T-helper 1 cell (primary cell): ENCODE measurements at places on chromosomes 13 and 19.

GRCh38 chr13:56332671-56333070 lies 808.0 kb upstream of the PRR20A start:
- DNase-seq, result no peak

DNA sequence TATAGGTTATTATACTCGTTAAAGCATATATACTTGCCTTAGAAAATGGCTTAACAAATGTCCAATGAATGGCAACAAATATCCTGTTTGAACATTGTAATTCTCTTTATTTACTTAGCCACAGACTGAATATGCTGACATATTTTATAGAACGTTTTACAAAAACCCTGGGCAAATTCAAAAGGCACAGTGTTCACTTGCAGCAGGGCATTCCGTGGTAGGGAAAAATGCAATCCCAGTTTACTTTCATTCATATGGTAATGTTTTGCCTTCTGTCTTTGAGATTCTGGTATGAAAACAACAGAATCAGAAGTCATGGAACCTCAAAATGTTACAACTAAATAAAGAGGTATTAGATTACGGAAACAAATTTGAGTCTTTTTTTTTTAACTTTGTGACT lies 56.2 kb upstream of the MYCBP2 start:
- DNase-seq, result no peak

- DNase-seq, result peak; percentile 92
These were observed at the start of gene VAV1 for GRCh38 chr19:6772028-6772865. VAV1 (plus strand) TSS chr19:6772708; CDS start chr19:6772808, 100 bp downstream.

- DNase-seq, result no peak
These were observed 104.0 kb downstream of the COL4A2 start for GRCh38 chr13:110410936-110411687.

DNA sequence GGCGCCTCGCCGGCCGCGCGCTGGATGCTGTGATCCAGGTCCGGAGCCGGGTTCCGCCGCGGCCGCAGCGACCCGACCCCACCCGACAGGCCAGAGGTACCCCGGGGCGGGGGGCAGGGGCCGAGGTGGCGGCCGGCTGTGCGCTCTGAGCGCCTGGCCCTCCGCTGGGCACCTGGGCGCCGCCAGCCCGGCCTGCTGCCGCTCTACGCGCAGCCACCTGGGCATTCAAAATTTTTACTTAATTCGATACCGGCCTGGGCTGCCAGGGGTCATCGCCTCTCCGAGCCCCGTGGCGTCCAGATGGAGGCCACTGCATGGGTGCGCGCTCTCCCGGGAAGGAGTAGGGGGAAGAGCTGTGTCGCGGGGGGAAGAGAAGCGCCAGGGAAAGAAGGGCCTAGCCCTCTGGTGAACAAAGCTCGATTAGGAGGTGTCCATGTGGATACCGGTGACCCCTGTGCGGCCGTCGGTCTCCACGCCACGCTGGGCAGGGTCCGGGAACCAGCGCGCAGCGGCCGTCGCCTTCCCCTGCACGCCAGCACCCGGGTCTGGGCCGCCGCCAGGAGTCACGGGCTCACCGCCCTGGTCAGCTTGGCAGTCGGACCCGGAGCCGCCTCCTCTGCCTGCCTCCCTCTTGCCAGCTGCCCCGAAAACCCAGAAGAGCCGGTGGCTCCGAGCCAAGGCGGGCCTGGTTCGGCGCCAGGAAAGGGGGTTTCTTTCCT lies 666 bp downstream of the BIVM start:
- no peak for DNase-seq

- DNase-seq, result no peak
These were observed 130.1 kb downstream of the PTPRS start for GRCh38 chr19:5210556-5210955.

DNA sequence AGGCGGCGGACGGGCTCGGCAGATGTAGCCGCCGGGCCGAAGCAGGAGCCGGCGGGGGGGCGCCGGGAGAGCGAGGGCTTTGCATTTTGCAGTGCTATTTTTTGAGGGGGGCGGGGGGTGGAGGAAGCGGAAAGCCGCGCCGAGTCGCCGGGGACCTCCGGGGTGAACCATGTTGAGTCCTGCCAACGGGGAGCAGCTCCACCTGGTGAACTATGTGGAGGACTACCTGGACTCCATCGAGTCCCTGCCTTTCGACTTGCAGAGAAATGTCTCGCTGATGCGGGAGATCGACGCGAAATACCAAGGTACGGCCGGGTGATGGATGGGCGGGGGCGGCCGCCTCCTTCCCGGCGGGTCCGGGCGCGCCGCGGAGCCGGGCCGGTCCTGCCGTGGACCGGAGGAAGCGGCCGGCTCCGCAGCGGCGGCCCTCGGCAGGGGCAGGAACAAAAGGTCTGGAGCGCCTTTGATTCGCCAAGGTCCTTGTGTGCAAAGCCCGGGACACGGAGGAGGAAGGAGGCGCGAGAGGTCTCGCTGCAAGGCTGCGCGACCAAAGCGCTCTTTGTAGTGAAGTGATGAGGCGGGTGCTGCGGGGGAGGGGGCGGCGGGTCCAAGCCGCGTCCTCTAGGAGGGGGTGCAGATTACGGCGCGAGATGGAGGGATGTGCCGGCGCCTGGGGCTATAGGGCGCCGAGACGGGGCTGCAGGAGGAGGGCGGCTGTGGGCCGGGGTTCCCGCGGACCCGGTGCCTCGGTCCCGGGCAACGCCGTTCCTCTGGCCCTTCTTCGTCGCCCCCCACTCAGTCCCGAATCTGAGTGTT lies 689 bp downstream of the ING1 start:
- DNase-seq, result peak; percentile 75

DNA sequence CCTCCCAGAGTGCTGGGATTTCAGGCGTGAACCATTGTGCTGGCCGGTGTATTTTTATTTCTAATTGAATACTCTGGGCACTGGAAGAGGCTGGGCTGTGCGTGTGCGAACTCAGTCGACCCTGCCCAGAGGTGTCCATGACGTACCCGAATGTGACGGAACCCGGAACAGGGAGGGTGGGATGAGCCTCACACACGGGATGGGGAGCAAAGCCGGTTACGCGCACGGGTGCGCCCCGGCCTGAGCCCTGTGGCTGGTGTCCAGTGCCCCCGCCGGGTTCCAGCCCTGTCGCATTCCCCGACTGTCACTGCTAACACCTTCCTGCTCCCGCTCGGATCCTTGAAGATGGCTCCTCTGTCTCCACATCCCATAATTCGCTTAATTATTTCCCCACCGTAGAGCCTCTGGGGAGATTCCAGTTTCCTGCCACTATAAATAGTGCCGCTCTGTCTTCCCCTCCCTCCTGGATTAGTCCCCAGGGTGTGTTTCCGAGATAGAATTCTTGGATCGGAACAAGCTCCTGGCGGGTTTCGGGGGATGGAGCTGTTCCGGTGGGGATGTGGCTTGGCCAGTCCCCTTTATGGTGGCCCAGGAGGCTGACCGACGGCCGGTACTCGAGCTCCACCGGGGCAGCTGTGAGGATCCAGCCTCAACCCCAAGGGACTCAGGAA lies 22.0 kb downstream of the SBNO2 start:
- no peak for DNase-seq

DNA sequence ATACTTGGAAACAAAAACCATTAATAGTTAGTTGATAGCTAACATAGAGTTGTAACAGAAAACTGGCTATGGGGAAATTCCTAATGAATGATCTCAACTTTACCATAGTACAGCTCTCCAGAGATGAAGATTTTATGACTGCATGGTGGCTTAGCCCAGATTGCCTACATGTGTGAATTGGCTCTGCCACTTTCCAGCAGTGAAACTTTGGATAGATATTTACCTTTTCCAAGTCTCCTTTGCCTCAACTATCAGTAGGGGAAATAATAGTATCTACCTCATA lies 161.1 kb downstream of the LACC1 start:
- DNase-seq, result no peak

GRCh38 chr13:60441761-60442160 lies 44.7 kb downstream of the TDRD3 start:
- DNase-seq, result no peak

DNA sequence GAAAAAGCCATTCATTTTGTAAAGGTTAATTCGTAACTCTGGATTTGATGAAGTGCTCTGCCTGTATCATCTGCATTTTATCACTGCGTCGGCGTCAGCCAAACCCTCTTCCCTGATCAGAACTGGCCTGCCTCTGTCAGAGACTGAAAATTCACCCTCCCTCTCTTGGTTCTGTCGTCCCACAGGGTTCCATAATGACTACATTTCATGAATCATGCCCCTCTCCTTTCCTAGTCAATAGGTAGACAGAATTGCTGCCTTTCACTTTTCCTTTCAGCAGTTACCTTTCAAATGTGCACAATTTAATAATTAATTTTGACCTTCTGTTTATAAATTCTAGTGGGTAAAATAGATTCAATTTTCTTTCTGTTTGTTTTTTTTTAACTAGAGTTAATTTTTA lies 423.4 kb downstream of the RFC3 start:
- no peak for DNase-seq

GRCh38 chr13:102872131-102872530 lies 26.3 kb downstream of the ERCC5 start:
- no peak for DNase-seq

DNA sequence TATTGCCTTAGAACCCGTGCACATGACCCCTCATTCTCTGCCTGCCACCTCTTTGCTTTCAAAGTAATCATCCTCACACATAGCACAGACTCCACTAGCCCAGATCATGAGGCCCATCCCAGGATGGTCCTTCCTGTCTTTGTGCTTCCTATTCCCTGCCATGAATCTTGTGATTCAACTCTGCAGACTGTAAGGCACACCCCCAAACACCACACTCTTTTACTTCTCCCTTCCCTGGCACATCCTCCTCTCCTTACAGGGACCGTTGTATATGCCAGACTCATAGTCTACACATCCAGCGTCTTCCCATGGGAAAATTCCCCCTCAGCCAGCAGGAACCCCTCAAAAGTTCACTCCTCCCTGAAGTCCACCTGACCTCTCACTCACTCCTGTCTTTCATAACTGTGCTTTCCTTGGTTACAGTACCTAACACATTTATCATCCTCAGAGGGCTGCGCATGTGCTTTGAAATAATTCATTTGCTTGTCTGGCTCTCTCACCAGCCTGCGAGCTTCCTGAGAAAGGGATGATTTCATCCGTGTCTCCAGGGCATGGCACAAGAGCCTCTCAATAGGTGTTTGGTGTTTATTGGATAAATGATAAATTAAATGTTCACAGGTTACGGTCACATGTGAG lies 26.8 kb upstream of the LRCH1 start:
- no peak for DNase-seq

DNA sequence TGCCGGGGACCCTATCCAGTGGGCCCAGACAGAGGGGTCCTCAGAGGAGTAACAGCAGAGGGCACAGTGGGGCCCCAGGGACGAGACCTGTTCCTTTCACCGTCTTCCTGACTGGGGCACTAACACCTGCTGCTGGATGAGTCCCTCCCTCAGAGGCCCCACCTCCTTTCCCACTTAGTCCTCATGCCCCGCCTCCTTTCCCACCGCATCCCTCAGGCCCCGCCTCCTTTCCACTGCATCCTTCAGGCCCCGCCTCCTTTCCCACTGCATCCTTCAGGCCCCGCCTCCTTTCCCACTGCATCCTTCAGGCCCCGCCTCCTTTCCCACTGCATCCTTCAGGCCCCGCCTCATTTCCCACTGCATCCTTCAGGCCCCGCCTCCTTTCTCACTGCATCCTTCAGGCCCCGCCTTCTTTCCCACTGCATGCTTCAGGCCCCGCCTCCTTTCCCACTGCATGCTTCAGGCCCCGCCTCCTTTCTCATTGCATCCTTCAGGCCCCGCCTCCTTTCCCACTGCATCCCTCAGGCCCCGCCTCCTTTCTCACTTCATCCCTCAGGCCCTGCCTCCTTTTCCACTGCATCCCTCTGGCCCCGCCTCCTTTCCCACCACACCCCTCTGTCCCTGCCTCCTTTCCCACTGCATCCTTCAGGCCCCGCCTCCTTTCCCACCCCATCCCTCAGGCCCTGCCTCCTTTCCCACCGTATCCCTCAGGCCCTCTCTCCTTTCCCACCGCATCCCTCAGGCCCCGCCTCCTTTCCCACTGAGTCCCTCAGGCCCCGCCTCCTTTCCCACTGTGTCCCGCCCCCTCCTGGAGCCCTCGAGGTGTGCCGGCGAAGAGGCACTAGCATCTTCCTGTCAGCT lies 6.7 kb downstream of the SPPL2B start:
- DNase-seq, result no peak

DNA sequence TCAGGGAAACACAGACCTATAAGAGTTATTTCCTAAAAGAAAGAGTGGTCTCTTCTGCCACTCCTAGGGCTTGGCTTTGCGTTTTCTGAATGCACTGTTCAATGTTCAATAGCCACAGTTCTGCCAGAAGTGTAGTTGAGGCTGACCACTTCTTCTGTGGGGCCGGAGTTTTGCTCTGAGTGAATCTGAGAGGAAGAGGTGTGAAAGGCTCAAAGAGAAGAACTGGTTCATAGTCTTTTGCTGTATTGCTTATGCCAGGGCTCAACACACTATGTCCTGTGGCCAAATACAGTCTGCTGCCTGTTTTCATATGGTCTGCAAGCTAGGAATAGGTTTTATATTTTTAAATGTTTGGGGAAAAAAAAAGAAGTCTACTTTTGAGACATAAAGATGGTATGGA lies 128.2 kb downstream of the STOML3 start:
- DNase-seq, result no peak

DNA sequence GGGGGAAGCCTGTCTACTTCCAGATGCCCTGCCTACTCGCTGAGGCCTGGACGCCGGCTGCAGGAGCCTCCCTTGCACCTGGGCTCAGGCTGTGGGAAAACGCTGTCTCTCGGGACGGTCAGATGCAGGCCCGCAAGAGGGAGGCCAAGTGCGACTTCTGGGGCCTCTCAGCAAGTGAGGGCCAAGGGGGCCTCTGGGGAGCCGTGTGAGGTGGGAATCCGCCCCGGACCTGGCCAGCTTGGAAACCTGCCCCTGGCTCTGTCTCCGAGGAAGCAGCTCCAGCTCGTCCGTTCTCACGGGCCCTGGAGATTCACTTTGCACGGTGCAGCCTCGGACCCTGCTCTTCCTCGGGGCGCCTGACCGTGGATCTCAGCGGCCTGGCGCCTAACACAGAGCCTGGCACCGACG lies 11.4 kb upstream of the CRTC1 start:
- no peak for DNase-seq

- DNase-seq, result no peak
These were observed at the start of gene PODNL1 for GRCh38 chr19:13938301-13939064. PODNL1 (minus strand) TSS chr19:13938417; CDS start chr19:13938181, 236 bp downstream.

DNA sequence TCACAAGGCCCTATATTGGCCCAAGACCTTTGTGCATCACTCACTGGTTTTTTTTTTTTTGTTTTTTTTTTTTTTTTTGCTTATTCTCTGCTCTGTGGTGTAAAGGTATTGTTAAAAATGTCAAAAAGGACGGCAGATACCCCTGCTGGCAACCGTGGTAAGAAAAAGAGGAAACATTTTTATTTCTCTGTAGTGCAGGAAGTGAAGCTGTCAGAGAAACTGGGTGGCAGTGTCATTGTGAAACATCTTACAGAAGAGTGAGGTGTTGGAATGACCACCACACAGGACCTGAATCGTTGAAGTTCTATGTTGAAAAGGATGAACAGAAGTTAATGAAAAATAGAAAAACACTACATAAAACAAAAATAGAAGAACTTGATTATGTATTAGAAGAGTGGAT lies 346.4 kb downstream of the FGF9 start:
- DNase-seq, result no peak

GRCh38 chr13:57582032-57582431 lies 49.5 kb upstream of the PCDH17 start:
- no peak for DNase-seq

GRCh38 chr13:112245989-112246388 lies 130.2 kb upstream of the SPACA7 start:
- DNase-seq, result no peak

- DNase-seq, result no peak
These were observed 23.1 kb downstream of the GAS6 start for GRCh38 chr13:113840541-113841352.
